Cortex of kidney (tissue), 1 donor: ENCODE measurements at places on chromosomes 12 and 14.

GRCh38 chr14:61940666-61941420 lies 178.6 kb downstream of the SNAPC1 start:
- DNase-seq = no peak

- no peak for DNase-seq
Observed at GRCh38 chr12:2535583-2536204, 259.1 kb upstream of the FKBP4 start.

GRCh38 chr12:75715682-75716081 lies 204.3 kb upstream of the KRR1 start:
- no peak for DNase-seq

- DNase-seq = no peak
Observed at GRCh38 chr14:62206456-62206855, 444.2 kb downstream of the SNAPC1 start.

DNA sequence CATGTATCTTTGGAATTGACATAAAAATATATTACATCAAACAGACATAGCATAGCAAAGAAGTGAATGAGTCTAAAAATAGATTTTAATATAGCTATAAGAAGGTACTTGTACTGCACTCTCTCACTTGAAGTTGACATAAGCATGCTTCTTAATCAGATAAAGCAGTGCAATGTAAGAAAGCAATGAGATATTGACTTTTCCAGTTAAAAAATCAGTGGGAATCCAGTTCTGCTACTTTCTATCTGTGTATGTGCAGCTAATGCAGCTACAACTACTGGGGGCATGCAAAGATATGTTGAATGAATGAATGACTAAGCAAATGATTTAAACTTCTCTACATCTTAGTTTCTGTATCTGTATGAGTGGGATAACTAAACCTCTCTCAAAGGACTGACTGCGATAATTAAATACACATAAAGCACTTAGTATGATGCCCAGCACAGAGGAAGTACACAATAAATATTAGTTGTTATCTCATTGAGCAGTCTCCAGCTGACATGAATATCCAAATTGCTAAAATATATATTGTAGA lies 10.3 kb downstream of the WASHC3 start:
- DNase-seq = no peak

DNA sequence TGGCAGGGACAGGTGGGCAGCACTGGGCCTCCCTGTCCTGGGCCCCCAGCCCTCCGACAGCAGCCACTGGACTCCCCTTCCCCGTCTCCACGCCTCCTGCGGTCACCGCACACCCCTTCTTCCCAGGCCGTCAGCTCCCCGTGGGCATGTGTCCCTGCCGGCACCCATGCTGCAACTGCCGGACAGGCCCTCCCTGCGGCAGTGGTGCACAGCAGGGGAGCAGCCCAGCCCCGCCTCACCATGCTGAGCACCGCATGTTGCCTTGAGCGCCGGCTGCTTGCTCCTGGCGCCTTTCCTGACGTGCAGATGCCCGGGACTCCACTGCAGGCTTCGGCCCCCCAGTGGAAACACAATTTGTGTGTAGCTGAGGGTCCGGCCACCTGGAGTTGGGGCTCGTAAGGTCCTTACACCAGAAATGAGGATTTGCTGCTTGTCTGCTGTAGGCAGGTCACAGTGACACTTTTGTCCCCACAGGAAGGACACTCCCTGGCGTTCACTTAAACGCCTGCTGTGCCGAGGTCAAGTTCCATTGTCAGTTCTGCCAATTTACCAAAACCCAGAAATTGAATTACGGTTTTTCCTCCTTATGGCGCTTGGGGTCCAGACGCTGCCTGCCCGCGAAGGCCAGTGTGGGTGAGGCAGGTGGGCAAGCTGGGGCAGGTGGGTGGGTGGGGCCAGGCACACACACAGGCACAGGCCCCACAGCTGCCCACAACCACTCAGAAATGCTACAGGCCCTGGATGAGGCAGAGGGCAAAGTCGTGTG lies 28.2 kb upstream of the MMP17 start:
- no peak for DNase-seq

DNA sequence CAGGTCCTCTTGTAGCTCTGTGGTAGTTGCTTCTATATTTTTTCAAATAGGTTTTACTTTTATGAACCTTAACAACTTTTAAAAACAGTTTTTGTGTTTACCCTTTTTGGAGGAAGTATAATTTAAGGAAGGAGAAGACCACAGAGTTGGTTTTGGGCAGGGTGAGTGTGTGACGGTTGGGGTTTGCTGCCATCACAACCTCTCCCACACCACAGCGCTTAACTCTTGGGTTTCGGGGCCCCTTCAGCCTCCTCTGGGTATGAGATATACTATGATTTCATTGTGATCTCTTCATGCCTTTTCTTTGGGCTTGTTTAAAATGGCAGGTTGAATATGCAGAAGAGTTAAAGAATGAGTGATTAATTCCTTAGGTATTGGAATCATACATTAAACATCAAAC lies 228.7 kb upstream of the CRY1 start:
- DNase-seq = no peak

- no peak for DNase-seq
Observed at GRCh38 chr14:100562751-100563150, 24.5 kb downstream of the BEGAIN start.

DNA sequence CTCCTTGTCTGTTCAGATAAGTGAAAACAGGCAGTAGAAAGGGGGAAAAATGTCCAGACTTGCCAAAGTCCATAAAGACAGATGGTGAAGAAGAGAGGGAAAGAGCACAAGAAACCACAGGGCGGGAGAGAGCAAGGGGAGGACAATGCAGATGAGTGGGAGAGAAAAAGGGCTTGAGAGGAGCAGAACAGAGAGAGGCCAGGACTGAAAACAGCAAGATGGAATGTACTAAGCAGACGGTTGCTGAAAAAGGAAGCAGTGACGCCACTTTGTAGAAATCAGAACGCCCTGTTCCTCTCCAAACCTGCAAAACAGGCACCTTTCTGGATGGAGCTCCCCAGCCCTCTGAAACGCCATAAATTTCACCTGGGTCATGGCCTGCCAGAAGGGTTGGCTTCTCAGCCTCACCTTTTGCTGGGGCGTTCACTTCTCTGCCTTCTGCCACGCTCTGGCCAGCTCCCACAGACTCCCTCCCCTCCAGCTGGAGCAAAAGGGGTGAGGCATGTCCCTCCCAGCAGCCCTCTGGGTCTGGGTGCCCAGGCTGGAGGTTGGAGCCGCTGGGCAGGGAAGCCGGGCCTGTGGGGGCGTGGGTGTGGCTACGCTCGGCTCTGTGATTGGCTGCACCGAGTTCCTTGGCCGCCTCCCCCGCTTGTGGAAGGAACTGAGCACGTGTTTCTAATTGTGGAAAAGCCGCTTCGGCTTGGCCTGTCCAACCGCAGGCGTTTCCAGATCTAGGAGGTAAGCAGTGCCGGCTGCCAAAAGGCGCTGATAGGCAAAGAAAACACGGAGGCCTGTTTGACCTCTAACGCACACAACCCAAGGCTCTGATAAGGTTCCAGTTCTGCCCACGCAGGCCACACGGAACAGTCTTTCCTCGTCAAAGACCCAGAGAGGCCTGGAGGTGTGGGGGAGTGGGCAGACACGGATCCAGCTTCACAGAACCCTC lies 29.3 kb downstream of the SLC7A8 start:
- DNase-seq = peak; percentile 58

GRCh38 chr12:9851927-9852326 lies 17.2 kb downstream of the CLEC2B start:
- DNase-seq = no peak

- DNase-seq = no peak
Observed at GRCh38 chr12:26630546-26631027, 202.4 kb downstream of the ITPR2 start.

GRCh38 chr12:11026118-11026517 lies 3.7 kb upstream of the TAS2R19 start:
- DNase-seq = no peak

- no peak for DNase-seq
Observed at GRCh38 chr14:75568791-75569190, 9.6 kb upstream of the FLVCR2 start.

DNA sequence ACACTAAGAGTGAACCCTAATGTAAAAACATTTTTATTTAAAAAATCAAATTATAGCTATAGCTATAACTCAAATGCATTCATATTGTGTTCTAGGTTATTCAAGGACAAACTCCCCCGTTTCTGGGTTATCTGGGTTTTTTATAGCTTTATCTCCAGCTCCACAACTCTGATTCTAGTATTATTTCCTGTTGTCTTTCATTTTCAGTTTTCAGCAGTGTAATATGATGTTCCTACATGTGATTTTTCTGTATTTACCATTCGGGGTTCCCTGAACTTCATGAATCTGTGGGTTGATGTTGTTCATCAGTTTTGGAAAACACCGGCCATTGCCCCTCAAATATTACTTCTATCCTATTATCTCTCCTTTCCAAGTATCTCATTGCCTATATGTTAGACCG lies 221.9 kb upstream of the FOXN3 start:
- DNase-seq = no peak

- no peak for DNase-seq
Observed at GRCh38 chr12:63018273-63018672, 83.3 kb upstream of the PPM1H start.

GRCh38 chr12:2248901-2249381 lies 196.2 kb downstream of the CACNA1C start:
- no peak for DNase-seq

DNA sequence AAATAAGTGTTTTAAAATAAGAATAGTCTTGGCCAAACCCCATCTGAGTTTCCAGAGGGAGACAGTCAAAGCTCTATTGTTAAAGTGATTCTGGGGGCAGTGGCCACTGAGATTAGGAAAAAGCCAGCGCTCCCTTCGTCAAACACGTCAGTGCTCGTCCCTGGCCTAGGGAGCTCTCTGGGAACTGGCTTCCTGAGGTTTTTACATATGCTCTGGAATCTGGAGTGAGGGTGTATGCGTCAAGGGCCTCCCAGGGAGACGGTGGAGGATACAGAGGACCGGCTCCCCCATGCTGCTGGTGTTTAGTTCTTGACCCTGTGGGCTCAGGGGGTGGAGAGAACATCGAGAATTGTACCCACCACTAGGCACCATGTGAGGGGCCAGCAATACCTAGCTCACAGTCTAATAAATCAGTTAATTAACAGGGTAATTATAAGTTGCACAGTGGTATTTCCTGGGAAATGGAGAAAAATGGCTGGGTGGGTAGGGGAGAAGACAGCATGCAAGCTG lies 87.0 kb downstream of the SLC25A47 start:
- DNase-seq = no peak

DNA sequence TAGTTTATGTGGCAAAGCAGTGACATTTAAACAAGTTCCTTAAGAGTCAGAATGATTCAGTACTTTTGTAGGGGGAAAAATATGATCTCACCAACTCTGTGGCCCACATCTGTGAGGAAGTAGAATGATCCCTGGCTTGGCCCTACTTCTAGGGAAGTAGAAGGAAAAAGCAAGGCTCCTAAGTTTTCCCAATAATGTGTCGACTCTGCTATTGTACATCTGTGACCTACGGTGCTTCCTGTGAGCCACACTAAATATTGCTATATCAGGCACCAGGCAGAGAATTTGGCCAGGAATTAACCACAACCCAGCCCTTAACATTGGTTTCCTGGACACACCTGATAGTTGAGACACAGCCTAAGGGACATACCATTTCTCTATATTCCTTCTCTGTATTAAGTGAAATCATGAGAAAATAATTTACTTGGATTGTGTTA lies 9.3 kb upstream of the NID2 start:
- DNase-seq = no peak
